Fibroblast of villous mesenchyme (primary cell): ENCODE measurements at places on chromosomes 5 and 9.

GRCh38 chr5:88671505-88672499 lies 211.2 kb downstream of the MEF2C start:
- no peak for DNase-seq

DNA sequence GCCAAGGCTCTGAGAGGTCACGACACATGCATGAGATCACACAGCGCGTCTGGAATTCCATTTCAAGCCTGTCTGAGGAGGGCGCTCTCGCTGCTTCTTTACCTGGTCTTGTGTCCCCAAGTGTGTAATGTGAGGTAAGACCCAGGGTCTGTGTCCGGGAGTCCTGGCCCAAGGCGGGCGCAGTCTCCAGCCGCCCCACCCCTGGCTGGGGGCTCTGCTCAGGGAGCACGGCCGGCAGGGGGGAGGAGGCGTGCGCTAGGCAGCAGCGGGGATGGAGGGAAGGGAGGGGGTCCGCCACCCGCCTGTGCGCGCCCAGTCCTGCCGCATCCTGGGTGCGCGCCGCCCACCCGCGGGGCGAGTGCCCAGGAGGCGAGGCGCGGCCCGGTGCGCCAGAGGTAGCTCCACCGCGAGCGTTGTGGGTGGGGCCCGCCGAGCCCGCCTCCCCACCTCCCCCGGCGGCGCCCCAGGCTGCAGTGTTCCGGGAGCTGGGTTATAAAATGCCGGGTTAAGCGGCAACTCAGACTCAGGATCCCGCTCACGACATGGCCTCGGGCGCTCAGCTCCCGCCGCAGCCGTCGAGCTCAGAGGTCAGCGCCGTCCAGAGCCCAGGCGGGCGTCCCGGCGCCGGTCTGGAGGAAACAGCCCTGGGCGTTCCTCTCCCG lies at the start of gene CCNI2:
Gene CCNI2, plus strand, starts transcription at position 473 of the 662 bp plus-strand sequence. Its CDS starts 70 bp downstream, at position 543.
- peak; percentile 23 for DNase-seq

DNA sequence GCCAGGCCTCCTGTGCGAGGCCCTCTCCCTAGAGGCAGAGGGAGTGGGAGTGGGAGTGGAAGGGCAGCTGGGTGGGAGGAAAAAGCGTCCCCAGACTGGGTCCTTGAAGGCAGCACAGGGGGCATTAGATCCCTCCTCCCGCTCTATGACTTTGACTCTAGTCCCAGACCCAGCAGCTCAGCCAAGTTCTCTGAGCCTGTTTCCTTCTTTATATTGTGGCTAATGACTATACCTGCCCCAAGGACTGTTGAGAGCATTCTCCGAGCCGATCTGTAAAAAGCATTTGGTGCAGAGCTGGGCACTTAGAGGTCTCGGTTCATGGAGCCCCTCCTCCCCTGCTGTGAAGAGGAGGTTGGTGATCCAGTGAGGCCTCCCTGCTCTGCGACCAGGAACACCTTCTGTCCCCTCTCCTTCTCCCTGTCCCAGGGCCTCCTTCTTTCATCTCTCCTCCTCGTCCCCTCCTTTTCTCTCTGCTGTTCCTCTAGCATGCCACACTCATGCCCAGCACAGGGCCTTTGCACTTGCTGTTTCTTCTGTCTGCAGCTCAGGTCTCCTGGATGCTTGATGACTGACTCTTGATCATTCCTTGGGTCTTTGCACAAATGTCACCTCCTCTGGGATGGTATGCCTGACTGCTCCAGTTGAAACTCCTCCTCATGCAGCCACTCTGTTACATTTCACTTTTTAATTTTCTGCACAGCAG lies 23.4 kb upstream of the PSD2 start:
- DNase-seq, result no peak

- DNase-seq, result no peak
Measured at GRCh38 chr5:63456279-63456678, 506.0 kb downstream of the HTR1A start.

GRCh38 chr5:127041571-127041970 lies 11.2 kb upstream of the MARCHF3 start:
- DNase-seq, result peak; percentile 31

DNA sequence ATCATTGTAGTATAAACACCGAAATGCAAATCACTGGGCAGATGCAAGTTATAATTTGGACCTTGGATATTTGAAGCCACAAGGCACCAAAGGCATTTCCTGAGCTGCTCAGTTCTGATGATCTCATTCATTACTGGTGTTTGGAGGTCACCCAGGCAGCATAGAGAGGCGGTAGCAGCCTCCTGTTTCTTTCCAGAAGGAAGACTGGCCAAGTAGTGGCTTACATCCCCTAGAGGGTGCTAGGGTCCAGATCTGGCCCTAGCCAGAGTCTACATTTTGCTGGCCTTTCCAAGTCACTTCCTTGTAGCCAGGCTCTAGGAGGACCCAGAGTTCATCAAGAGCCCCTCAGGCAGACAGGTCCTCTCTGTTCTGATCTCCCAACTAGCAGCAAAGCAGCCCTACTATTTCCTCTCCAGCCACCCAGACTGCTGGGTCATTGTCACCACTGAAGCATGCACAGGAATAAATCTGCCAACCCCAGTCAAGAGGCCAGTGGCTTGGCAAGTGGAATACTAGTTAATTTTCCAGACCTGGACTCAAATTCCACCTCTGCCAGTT lies 33.4 kb upstream of the TTC1 start:
- DNase-seq, result peak; percentile 89

DNA sequence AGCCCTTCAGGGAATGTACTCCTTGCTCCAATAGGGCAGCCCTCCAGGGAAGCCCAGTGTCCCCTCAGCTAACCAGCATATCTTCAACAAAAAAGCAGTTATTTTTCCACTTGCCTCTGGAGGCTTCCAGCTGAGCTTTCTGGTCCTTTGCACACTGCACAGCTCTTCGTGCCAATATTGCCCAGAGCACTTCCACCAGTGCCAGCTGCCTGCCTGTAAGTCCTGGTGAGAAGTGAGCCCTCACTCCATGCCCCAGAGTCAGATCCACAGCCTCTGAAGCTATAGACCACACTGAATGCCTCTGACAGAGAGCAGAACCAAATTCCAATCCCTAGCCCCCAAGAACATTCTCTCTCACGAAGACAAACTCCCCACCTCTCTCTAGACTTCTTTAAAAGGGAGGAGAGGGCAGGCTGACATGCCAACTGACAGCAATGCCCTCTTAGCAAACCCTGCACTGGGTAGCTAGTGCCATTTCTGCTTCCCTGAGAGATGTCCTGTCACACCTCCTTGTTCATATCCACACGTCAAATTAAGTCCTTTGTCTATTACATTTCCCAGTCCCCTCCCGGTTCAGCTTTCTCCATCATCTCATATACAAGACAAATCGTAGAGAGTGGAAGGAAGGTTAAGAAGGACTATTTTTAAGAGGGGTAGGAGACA lies 12.7 kb upstream of the HEXB start:
- no peak for DNase-seq

- DNase-seq, result no peak
Measured at GRCh38 chr5:173420108-173420507, 91.9 kb upstream of the STC2 start.

DNA sequence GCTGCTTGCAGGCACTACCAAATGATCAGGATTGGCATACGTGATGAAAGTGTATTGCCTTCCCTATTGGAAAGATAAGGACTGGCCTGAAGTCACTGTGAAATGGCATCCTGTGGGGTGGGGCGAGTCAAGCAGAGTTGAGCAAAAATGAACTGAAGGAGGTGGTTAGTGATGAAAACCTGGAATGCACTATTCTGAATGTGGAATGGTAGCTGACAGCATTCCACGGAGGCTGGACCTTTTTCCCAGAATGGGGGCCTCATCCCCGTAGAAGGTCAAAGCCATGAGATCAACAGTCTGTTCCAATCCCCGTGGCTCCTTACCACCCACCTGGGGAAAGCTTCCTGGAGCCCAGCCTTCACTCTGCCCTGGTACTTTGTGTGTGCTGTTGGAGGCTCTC lies 37.7 kb downstream of the ASS1 start:
- no peak for DNase-seq

DNA sequence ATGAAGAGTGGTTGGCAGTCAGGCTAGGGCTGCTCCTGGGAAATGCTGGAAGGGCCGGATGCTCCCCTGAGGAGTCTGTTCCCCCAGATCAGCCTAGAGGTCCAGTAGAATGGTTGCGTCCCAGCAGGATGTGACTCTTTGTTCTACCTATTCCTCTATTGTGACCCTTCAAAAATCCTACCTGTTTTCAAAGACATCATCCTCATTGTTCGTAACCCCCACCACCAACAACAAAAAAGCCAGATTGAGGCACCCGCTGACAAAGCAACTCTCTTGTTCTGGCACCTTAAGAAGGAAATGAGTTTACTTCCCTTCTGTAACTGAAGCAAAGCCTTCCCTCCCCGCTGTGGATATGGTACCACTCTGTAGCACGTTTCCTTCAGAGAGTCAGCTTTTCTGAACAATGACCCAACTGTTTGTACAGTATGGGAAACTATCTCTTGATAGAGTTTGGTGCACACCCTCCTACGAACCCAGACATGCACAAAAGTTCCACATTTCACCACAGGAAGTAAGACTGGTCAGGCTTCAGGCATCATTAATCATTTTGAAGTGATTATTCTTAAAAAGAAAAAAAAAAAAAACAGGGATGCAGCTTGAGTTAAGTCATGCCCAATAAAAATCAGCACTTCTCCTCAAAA lies 207.2 kb downstream of the ENC1 start:
- DNase-seq, result peak; percentile 7

- DNase-seq, result peak; percentile 71
Measured at GRCh38 chr5:151825445-151825844, 53.7 kb downstream of the G3BP1 start.

DNA sequence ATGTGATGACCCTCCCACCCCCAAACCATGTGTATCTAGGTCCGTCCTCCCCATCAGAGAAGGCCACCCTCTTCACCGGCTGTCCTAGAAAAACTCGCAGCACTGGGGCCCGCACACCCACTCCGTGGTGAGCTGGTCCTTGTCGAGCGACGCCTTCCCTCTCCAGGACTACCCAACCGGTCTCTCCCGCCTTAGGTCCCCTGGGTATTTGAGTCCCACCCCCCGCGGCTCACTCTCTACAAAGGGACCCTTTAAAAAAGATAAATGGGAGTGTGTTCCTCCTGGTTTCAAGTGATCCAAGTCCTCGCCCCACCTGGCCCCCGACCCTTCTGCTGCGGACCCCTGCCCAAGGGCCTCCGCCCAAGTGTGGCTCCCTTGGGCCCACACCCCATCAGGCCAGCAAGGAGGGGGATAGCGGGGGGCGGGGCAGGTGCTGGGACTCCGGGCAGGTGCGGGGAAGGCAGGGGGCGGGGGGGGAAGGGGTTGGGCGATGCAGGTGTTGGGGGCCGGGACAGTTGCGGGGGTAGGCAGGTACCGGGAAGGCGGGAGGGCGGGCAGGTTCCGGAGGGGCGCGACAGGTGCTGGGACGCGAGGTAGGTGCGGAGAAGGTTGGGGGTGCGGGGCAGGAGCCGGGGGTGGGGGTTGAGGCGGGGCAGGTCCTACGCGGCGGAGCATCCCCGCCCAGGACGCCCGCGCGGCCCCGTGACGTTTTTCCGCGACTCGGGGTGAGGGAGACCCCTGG lies 970 bp upstream of the ARRDC1 start:
- DNase-seq, result no peak

DNA sequence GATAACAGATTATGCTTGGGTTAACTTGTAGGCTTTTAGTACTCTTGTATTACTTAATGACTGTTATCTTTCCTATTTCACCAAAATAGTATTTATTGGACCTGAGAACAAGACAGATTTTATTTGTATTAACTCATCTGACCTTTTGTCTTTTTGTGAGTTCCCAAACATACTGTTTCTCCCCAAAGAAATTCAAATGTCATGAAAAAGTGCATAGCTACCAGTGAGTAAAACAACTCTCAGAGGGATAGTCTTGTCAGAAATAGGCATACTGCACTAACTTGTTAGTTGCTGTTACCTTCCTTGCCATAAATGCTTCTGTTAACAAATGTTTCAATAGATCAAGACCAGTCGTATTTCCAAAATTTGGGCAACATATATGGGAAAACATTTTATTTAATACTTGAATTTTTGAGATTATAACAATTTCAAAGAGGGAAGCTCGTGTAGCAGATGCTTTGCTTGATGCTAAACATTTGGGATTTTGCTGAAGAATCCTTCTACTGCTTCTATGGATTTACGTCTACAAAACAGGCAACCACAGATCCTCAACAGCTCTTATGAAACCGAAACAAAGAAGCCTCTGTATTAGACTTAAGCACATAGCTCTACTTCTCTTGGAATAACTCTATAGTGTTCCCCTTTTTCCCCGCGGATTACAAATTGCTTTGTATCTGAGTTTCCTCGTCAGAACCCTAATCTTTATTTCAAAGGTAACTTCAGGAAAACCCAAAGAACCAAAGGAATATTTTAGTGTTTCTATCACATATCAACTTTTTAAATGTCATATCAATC lies 248.8 kb downstream of the MCTP1 start:
- peak; percentile 13 for DNase-seq

DNA sequence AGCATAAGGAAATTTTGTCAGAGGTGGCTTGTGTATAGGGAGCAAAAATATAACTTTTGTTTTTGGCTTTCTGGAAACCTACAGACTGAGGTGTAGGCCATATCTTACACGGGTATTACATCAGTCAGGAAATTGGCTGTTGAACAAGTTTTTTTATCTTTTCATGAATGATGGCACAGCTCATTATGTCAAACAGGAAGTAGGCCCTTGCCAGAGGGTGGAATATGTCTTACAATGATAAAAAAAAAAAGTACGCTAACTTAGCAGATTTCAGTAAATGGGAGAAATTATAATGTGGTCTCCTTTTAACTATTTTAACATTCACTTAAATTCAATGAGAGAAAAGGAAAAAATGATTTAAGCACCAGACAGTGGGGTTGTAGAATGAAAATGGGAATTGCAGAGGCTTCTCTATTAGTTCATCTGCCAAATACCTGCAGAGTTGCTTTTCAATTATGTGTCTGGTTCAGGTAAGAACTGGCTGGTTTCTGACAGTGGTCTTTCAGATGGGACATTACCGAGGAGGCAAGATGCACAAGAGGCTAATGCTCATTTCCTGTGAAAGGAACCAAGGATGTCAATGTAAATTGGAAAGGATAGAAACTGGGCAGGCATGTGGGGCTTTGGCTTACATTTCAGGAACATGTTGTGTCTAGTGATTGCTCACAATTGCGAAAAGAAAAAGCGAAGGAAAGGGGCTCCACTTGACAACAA lies 169.9 kb downstream of the NNT start:
- peak; percentile 79 for DNase-seq

GRCh38 chr9:135921749-135922310 lies 14.5 kb upstream of the CAMSAP1 start:
- no peak for DNase-seq

- no peak for DNase-seq
Measured at GRCh38 chr5:10110228-10110627, 139.5 kb downstream of the ATPSCKMT start.

DNA sequence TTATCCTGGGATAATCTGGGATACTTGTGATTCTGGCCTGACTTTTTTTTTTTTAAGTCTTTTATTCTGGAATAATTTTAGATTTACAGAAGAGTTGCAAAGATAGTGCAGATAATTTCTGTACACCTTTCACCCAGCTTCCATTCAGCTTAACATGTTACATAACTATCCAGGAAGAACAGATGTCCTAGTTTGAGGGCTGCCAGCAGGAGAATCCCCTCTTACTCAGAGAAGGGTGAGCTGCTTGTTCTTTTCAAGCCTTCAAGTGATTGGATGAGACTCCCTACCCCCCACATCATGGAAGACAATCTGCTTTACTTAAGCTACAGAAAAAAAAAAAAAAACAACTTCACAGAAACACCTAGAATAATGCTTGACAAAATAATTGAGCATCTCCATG lies 254.2 kb downstream of the TRIM32 start:
- DNase-seq, result no peak

GRCh38 chr9:70438341-70438928 lies 24.0 kb upstream of the KLF9 start:
- DNase-seq, result peak; percentile 94
